ENCODE measurements at places on chromosomes 1 and 21.

DNA sequence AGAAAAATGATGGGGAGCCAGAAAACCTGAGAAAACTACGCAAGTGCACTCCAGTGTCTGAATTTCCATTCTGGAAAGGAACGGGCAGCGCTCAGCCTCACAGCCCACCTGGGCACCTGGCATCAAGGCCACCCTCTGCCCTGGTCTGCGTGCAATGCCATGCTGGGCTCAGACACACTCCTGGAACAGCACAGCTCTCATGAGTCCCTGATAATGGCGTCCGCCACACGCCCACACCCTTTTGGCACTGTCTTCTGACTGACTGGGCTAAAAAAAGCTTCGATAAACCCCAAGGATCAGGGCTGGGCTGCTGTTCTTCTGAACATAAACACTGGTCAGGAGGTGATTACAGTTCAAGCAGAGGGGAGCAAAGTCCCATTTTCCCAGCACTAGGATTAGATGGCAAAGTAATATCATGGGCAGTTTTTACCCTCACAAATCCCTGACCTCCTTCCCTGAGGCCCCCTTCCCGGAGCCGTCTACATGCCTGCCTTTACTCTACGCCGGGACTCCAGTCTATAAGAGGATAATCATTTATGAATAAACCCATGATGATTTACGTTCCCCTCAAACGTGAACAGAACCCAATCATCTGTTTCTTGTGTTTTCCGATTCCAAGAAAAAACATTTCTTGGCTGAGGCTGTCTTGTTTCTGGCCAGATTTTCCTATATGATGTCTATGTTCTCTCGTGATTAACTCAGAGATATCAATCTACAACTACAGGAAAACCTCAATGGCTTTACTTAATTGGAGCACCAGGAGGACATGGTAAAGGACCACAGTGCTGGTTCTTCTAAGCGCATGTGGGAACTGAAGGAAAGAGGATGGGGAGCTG is 22.6 kb downstream of the RCAN1 start:
- peak; percentile 28 for DNase-seq

DNA sequence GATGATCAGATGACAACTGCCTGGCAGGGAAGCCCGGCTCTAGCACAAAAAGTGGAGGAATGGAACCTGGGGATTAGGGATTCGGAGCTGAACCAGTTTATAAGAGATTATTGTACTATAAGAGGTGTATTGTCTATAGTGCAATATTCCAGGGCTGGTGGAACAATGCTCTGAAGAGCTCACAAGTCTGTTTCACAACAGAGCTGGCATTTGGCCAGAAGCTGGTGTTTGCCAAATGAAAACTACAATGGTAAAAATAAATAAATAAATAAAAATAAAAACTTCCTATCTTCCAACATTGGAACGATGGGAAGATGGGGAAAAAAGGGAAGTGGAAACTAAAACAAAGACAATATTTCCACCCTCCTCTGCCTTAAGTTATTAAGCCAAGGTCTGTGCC is 73.5 kb downstream of the CHODL start:
- no peak for DNase-seq

- no peak for DNase-seq
Measured at GRCh38 chr1:88680471-88680870, 3.6 kb upstream of the PKN2 start.

DNA sequence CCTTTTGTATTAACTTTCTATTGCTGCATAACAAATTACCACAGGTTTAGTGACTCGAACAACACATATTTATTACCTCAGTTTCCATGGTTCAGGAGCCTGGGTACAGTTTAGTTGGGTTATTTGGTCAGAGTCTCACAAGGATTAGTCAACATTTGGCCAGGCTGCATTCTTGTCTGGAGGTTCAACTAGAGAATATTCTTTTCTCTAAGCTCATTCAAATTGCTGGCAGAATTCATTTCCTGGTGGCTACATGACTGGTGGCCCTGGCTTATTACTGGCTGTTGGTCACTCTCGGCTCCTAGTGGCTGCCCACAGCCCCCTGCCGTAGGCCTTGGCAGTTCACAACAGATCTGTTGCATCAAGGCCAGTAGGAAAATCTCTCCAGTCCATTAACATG is 81.1 kb upstream of the ADAR start:
- DNase-seq: no peak

DNA sequence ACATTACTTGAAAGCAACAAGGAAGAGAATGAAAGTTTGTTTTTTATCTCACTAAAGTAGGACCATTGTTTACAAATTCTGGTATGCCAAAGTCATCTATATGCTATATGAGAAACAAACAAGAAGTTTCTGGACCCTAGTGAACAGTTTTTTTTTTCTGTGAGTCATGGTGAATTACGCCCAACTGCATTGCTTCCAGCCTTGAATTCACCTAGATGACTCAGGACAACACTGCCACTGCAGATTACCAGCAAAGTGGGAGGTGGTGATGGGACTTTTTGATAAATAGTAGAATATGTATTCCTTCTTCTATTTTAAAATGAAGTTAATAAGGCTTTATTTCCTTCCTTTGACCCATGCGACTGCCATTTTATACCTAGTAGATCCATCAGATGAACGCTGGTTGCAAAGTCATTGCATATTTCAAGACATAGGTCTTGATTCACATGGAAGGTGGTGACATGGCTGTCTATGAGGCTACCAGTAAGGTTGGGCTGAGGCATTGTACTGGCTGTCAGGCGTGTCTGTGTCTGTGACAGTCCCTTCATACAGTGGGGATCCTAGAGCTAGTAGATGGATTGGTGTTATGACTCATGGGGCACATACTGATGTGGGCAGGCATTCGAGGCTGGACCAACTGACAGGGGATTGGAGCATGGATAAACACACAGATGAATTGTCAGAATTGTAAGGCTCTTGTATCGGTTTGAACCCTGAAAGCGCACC is 49.1 kb upstream of the APOBEC4 start:
- DNase-seq: no peak

GRCh38 chr1:160192234-160192633 is 1.9 kb downstream of the CASQ1 start:
- no peak for DNase-seq

DNA sequence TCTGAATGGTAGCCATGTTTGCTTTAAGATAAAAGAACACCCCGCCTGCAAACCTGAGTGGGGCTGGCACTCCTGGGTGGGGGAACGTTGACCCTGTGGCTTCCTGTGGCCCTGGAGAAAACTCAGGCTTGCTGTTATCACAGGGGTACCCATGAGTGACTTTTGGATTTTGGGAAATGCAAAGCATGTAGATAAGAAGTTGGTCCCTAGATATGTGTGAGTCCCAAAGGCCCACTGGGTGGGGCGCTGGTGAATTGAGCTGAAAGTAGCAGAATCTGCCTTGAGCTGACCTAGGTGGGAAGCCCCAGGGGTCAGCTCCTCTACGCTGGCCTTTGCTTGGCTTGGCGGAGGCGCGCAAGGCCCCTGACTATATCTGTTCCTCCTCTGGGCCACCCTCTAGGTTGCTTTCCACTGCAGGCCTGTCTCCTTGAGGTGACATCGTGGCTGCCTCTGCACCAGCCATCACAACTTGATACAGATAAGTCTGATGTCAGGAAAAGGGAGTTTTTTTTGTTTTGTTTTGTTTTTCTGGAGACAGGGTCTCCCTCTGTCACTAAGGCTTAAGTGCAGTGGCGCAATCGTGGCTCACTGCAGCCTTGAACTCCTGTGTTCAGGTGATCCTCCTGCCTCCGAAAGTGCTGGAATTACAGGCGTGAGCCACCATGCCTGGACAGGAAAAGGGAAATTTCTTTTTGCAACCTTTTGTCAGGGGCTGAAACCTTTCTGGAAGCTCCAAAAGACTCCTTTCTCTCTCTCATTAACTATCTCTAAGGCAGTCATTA is 72.2 kb downstream of the AGPAT3 start:
- DNase-seq: no peak

DNA sequence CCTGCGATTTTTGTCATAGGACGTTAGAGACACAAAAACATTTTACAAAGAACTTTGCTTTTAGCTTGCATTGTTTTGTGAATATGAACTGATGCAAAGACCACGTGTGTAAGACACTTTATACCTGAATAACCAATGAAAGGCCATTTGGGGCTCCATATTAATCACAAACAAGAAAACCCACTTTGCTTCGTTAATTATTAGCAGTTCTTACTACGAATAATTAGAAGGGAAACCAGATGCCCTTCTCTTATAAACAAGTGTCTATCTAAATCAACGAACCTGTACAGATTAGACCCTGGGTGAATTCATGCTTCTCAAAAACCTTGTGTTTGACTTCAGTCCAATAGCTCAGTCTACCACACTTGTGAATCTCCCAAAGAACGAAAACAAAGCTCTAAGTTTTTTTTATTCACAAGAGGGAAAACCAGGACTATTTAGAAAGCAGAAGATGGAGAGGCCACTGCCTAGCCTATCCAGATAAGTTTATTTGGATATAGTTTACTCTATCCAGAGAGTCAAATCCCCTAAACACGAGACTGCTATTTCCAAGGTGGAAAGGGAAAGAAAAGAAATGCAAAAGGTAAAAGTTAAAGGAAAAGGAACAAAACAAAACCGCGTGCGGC is 897 bp downstream of the CYYR1 start:
- DNase-seq: no peak

- no peak for DNase-seq
Measured at GRCh38 chr1:86277936-86278335, 118.2 kb downstream of the ODF2L start.

DNA sequence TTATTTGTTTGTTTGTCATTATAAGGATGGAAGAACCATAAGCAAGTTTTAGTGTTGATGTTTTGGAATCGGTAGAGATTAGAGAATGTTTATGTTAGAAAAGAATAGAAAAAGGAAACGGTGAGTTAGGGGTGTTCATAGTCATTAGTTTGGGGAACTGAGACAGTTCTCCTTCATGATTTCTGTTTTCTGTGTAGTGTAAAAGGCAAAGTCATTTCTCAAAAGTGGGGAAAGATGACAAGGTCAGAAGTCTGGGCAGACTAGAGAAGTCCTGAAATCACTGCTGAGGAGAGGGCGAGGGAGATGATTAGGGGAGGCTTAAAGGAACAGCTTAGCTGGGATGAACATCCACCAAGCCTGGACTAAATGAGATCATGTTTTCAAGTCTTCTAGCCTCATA is 498.9 kb downstream of the TTLL7 start:
- DNase-seq: no peak

DNA sequence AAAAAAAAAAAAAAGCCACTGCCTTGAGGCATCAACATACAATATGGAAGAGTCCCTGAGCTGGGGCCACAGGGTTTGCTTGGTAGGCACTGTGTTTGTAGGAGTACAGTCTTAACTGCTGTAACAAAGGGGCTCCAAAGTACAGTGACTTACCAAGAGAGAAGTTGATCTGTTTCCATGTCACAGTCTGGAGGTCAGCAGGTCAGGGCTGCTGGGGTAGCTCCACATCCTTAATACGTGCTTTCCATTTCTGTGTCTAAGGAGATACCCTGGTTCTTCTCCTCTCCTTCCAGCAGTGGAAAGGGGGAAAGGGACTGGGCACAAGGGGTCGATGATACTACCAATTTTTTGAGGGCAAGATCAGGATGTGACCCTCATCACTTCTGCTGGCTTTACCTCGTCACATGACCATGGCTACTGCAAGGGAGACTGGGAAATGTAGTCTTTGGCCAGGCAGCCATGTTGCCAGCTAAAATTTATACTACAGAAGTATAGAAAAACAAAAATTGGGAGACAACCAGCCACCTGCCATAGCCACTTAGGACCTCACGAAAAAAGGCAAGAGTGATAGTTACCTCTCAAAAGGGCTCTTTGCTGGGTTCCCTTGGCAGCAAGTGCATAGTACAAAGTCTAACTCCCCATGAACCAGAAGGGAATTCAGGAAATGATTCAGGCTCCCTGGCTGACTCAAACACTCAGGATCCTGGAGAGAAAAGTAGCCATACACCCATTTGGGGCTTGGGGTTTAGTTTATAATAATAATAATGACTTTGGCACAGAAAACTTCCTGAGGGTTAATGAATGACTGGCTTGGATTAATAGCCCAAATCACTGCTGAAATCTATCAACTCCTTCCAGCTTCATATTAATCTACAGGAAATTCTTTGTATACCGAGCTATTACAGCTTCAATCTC is 52.7 kb upstream of the ATP5PO start:
- DNase-seq: no peak

DNA sequence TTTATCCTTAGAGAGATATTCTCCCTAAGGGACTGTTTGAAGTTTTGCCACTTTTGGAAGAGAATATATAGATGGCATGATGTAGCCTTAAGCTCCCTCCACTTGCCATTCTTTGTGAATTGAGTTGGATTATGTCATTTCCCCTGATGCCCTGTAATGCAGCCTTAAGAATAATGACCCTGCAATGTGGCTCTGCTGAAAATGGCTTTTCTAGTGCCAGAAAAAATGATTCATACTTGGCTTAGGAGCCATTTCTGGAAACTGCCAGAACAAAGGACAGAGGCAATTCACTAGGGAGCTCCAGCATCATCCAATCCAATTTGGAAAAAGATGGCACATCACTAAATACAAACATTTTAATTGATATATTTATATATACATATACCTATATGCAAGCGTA is 265.3 kb downstream of the SPATA17 start:
- no peak for DNase-seq

GRCh38 chr1:23801338-23801748 is 789 bp upstream of the GALE start:
- DNase-seq: no peak

DNA sequence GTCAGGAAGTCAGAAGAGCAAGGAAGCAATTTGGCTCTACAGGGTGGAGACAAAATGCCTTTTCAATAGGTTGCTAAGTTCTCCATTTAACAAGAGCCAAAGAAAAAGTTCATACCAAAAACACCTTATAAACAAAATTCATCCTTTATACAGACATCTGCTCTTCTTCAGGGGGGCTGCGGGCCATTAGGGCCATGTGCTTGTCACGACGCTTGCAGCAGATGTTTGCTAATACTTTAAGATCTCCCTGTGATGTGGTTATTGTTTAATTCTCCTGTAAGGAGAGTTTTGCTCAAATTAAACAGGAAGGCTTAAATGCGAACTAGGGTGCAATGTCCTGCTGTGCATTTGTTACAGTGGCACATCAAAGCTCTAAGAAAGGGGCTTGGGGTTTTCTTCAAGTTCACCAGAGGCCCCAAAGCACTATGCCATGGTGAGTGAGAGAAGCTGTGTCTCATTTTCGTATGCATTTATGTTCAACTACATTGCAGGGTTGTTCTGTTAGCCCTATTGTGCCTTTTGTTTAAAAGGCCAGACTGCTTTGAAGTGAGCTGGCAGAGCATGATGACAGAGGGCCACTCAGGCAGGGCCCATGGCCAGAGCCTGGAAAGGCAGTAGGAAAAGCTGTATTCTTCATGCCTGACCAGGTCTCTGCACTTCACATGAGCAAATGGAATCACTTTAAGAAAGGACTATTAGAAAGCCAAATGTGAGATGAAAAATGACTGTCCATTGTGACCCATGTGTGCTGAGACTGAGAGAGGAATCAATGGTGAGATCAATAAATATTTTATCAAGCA is 24.8 kb upstream of the NTPCR start:
- DNase-seq: no peak

GRCh38 chr1:70820995-70821394 is 226.6 kb downstream of the PTGER3 start:
- DNase-seq: no peak

- DNase-seq: no peak
Measured at GRCh38 chr1:23784846-23785245, 6.1 kb upstream of the LYPLA2 start.

GRCh38 chr1:85042413-85042812 is 5.9 kb downstream of the MCOLN3 start:
- no peak for DNase-seq

All from caudate nucleus (tissue), 63 donors.